ENCODE measurements at places on chromosomes 4 and X.

DNA sequence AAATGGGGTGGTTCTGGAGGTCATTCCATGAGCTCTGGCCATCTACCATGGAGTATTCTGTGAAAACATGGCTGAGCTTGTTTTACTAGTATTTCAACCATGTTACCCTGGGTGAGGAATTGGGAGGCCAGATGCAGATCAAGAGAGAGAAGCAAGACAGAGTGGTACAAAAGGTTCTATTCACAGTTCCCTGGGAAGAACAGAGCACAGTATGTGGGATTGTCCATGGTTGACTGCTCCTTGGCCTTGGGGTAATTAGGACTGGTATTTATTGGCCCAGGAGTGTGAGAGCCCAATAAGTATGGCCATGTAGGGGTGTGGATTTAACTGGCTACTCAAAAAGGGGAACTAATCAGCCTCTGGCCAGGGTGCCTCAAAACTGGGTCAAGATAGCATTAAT is 239.7 kb upstream of the GATB start:
- DNase-seq: no peak

- DNase-seq: no peak
Observed at GRCh38 chr4:74385386-74385785, 20.4 kb downstream of the EREG start.

- DNase-seq: no peak
Observed at GRCh38 chr4:7877176-7877575, 62.5 kb downstream of the AFAP1 start.

DNA sequence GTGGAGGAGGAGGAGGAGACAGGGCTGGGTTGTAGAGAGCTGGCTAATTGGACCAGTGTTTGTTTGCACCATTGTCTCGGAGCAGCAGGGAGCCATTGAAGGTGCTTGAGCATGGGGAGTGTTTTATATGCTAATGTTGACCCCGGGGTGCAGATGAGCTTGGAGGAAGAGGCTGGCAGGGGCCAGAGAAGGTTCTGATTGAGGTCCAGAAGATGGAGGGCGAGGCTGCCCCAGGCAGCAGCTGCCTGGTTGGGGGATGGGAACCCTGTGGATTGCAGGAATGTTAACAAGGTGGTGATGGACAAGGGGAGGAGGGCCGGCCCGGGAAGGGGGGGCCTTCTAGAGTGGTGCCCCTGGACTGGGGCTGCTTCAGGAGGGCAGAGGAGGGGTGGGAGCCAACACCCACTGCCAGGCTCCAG is 18.0 kb downstream of the DOK7 start:
- no peak for DNase-seq

- no peak for DNase-seq
Observed at GRCh38 chr4:2790583-2791517, 2.0 kb upstream of the SH3BP2 start.

DNA sequence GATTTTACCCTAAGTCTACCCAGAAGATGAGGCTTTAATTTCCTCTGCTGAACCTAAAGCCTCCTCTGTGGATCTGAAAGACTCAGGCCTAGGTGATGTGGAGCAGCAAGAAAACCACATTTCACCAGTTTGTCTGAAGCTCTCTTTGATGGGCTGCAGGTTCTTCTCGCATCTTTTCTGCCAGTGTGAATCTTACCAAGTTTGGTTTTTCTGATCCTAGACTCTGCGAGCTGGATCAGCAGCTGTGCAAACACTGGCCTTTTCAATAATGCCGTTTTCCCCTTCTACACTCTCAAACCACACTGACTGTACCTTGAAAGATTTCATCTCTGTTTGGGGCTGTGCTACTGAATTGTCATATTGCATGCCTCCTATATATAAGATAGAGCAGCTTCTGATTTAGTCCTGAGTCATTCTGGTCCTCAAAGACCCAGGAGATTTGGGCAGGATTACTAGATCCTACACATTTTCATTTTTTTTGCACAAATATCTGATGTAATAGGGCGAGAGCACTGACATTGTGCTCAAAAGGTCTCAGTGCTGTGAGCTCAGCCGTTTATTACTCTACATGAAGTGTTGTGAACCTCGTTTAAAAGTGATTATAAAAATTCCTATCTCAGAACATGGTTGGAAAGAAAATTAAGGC is 133.6 kb upstream of the FAM9C start:
- DNase-seq: no peak

DNA sequence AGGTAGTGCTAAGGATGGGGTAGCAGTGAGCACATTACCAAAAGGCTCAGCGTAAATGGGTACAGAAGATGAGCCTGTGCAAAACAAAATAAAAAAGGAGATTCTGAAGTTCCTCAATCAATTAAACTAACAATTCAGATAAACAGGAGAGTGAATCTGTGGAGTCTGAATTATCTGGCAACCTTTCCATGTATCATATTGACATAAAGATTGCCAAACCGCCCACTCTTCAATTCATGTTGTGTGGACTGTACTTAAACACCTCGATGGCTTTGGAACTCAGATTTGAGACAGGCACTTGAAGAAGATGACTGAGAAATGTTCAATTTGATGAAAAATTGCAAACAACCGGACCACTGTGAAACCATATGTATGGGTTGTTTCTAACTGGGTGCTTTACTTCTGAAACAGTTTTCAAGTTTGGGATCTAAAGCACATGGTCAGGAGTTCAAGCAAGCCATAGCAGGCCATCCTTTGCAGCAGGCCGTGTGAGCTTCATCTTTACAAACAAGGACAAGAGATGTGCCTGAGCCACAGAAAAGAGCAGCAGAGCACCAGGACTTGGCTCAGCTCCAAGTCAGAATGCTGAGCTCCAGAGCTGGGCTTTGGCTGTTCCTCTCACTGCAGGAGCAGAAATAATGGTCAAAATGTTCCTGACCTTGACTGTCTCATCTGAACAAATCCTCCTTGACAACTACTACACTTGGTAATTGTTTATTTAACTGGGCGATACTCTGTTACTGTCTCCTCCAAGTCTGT is 108.1 kb downstream of the MGST2 start:
- no peak for DNase-seq

GRCh38 chr4:101356928-101357327 is 9.6 kb upstream of the PPP3CA start:
- peak; percentile 34 for DNase-seq

DNA sequence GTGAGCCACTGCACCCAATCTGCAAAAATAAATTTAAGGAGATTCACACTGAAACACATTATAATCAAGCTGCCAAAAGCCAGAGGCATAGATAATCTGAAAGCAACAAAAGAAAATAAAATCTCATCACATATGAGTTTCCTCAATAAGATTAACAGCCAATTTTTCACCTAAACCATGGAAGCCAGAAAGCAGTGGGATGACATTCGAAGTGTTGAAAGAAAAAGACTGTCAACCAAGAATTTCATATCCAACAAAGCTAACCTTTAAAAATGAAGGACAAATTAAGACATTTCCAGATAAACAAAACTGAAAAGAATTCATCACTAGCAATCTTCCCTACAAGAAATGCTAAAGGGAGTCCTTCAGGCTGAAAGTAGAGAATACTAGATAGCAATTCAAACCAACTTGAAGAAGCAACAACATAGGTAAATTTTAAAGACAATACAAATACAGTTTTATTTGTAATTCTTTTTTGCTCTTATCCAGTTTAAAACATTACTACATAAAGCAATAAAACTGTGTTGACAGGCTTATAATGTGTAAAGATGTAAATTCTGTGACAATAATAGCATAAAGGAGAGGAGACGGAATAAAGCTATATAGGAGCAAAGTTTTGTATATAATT is 23.1 kb upstream of the KLHL8 start:
- no peak for DNase-seq

GRCh38 chrX:36573720-36574119 is 434.4 kb upstream of the FAM47C start:
- no peak for DNase-seq

GRCh38 chr4:32043248-32043633 is 1323.1 kb downstream of the PCDH7 start:
- DNase-seq: no peak

GRCh38 chrX:155682834-155683233 is 70.1 kb upstream of the TMLHE start:
- no peak for DNase-seq

- peak; percentile 85 for DNase-seq
Observed at GRCh38 chr4:110487873-110488272, 11.9 kb downstream of the ENPEP start.

DNA sequence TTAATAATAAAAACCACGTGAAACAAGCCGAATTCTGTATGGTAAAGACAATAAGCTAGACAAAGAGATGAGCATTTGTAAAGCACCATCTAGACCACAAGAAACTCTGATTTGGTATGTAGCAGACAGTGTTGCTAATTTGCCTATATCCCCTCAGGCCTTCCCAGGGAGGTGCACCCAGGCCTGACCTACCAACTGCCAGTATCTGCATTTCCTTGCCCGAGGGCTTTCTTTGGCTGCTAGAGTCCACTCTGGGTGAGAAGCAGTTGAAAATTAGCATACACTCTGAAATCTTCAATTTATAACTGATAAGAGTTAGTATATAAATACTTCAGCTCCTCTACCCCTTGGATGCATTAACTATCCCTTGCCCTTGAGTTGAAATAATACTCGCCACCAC is 37.4 kb upstream of the IL1RAPL1 start:
- DNase-seq: no peak

GRCh38 chrX:139640259-139640658 is 67.7 kb downstream of the MCF2 start:
- no peak for DNase-seq

- no peak for DNase-seq
Observed at GRCh38 chr4:118746251-118746919, 61.2 kb downstream of the METTL14 start.

GRCh38 chrX:153539979-153540358 is 22.5 kb downstream of the ATP2B3 start:
- DNase-seq: no peak

GRCh38 chr4:67762086-67762485 is 7.9 kb upstream of the GNRHR start:
- DNase-seq: peak; percentile 12

DNA sequence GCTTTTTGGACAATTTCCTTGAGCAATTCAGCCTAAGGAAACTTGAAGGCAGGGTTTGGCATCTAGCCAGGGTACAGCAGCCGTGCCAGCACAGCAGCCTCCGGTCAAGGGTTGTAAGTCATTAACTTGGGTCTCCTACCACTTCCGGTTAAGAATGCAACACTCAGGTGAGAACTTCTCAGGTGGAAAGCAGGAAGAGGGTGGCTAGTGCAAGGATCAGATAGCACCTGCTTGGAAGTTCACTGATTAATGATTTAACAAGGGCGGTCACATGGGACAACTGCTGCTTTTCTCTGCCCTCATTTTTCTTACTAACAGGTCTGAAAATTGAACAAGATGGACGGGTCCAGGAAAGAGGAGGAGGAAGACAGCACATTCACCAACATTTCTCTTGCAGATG is 30.1 kb upstream of the SCOC start:
- peak; percentile 95 for DNase-seq

- DNase-seq: no peak
Observed at GRCh38 chr4:156788782-156789181, 182.8 kb downstream of the PDGFC start.

DNA sequence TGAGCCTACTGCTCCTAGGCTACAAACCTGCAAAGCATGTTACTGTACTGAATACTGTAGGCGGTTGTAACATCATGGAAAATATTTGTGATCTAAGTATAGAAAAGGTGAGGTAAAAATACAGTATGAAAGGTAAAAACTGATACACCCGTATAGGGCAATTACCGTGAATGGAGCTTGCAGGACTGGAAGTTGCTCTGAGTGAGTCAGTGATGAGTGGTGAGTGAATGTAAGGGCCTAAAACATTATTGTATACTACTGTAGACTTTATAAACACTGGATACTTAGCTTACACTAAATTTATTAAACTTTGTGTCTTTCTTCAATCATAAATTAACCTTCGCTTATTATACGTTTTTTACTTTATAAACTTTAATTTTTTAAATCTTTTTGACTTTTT is 3.7 kb downstream of the KIF4A start:
- no peak for DNase-seq

GRCh38 chr4:8182858-8183725 is 16.0 kb upstream of the SH3TC1 start:
- peak; percentile 69 for DNase-seq

- no peak for DNase-seq
Observed at GRCh38 chr4:8831221-8832112, 40.2 kb downstream of the HMX1 start.

- no peak for DNase-seq
Observed at GRCh38 chr4:1193206-1194009, 21.0 kb upstream of the SPON2 start.

GRCh38 chr4:24533364-24533763 is 51.0 kb downstream of the DHX15 start:
- DNase-seq: no peak

DNA sequence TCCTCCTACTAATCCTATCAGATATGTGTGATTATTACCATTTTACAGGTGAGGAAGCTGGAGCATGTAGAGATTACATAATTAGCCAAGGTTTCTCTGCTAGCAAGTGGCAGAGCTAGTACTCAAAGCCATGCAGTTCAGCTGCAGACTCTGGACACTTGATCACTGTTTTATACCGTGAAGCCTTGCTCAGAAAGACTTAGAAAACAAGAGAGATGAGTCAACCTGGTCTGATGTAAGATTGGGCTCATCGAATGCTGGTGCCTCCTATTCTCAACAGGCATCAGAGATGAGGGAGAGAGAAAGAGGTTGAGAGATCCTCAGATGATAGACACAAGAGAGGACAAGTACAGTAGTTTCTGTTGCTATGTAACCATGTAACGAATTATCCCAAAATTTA is 19.0 kb upstream of the PDE5A start:
- no peak for DNase-seq

- no peak for DNase-seq
Observed at GRCh38 chr4:16290681-16291420, 64.6 kb upstream of the TAPT1 start.

- DNase-seq: no peak
Observed at GRCh38 chr4:19346636-19347035, 905.1 kb upstream of the SLIT2 start.

DNA sequence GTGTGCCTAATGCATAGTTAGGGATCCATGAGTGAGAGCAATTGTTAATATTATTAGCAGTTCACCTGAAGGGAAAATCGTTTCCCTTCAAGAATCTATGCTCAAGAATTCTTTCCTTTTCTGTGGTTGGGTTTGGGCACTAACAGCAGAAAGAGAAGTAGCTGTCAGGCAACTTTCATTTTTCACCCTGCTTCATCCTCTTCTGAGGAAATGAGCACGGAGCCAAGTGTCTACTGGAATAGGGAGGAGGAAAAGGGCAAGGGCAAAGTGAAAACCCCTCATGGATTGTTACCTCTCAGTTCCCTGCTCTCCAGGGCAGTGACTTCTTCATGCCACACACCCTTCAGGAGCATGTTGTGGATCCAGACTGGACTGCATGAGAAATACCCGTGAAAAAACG is 2.6 kb upstream of the HPGDS start:
- no peak for DNase-seq

- peak; percentile 64 for DNase-seq
Observed at GRCh38 chrX:2391869-2392606, 108.7 kb downstream of the DHRSX start.

GRCh38 chr4:18109676-18110075 is 88.1 kb upstream of the LCORL start:
- no peak for DNase-seq

- DNase-seq: no peak
Observed at GRCh38 chr4:114691865-114692264, 93.3 kb downstream of the UGT8 start.
